ENCODE measurements at places on chromosomes 16 and 17. TPM values are rescaled to one million over a fixed set of nuclear protein-coding genes. Genes with fewer than 3 reads are reported as not detected.

- ATAC-seq: no peak
Measured at GRCh38 chr16:81816351-81816750, 37.3 kb downstream of the PLCG2 start.

DNA sequence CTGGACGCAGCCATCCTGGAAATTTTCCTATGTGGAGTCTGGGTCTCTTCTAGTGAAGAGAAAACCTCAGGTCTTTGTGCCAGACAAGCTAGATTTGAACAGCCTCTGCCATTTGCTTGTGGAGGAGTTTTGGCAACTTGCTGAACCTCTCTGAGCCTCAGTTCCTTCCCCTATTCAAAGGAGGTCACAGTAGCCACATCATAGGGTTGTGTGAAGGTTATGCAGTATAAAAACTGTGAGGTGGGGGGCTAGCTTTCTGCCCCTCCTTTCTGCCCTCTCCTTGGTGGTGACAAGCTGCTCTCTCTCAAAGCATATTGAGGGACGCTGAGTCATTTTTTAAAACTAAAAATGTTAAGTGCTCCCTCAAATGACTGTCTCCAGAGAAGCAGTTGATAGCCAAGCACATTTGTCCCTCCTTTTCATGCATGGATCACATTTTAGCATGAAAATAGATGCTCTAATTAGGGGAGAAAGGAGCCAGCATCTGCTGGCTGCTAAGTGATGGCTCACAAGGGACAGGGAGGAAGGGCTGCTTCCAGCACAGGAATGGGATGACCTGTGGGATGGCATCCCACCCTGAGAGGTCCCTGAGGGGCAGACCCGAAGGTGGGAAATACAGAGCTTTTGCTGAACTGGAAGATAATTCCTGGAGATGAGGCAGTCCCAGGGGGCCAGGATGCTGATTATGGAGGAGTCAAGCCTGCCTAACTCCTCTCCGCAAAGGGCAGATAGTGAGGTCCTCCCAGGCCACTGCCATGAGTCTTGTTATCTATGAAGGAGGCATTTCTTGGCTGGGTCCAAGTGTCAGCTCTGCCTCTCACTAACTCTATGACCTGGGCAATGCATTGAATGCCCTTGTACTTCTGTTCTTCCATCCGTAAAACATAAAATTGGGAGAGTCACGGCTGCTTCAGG is 218.8 kb downstream of the RAB11FIP4 start:
- ATAC-seq: no peak

DNA sequence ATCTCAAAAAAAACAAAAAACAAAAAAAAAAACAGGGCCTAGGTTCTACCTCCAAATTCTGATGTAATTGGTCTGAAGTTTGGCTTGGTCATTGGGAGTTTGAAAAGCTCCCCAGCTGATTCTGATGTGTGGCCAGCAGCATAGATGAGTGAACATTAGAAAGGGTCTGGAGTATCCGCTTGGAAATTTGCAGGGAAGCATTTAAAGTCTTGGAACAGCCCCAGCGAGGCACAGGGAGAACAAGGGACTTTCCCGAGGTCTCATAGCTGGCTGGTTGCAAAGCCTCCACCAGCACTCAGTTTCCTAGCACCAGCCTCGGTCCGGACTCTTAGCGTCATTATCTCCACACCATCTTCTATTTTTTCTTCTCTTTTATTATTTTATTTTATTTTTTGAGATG is 70.8 kb downstream of the RAB11FIP4 start:
- no peak for ATAC-seq

DNA sequence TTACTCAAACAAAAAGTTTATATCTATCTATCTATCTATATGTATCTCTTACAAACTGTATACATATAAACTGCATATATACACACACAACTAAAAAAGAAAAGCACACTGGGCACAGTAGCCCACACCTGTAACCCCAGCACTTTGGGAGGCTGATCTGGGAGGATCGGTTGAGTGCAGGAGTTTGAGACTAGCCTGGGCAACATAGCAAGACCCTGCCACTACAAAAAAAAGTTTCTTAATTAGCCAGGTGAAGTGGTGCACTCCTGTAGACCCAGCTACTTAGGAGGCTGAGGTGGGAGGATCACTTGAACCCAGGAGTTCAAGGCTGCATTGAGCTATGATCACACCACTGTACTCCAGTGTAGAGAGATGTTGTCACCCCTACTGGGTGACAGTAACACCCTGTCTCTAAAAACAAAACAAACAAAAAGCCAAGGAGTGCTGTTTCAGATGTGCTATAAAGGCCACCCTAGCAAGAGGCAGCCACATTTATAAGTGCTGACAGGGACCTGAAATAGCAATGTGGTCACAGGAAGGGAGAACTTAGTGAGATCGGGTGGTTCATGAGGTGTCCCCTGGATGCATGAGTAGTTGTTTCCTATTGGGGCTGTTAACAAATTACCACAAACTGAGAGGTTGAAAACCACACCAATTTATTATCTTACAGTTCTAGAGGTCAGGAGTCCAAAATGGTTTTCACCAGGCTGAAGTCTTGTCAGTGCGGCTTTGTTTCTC is 4.8 kb downstream of the CD2BP2 start:
- ATAC-seq: peak; percentile 73

Gene TNFSF12
- total RNA-seq: 27.4 TPM

Gene CLCN7
- total RNA-seq: 44.8 TPM

Gene MCRIP2
- total RNA-seq: 29.2 TPM

Measured in activated T-helper 17 cell treated with anti-CD3 and anti-CD28 coated beads, Interleukin-2, amount 50 U/mL, for 72 hours (primary cell).